ENCODE measurements at places on chromosomes 7 and 10. TPM values are rescaled to one million over a fixed set of nuclear protein-coding genes. Genes with fewer than 3 reads are reported as not detected.

DNA sequence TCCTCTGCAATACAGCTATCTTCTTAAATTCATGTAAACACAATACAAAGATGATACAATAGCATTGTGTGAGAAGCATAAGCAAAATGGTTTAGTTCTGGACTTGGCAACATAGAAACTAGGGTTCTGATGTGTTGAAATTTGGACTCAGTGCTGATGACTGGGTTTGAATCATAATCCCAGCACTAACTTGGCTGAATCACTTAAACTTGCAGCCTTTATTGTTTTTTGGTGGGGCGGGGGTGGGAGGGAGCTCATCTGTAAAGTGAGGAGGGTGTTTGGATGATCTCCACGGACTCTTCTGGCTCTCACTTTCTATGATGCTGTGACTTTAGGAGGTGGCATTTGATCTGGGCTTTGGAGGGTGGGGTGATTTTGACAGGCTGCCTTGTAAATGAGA lies 158.2 kb downstream of the WNT2 start:
- DNase-seq, result no peak

Gene LLCFC1
- total RNA-seq, result not detected

DNA sequence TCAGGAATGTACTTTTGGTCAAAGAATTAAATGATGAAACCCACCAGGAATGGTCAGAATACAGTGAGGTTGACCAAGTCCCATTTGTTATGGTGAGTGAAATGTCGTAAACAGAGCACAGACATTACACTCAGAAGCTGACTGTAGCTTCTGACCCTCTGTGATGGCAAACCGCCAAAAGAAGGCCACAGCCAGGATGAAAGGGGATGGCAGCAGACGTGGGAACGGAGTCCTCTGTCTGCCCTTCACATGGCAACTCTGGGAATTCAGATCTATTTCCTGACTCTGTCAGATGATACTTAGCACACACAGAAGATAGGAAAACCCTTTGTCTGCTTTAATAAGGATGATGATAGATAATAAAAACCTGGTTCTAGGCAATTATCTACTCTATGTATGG lies 757.1 kb downstream of the SORCS3 start:
- DNase-seq, result no peak

DNA sequence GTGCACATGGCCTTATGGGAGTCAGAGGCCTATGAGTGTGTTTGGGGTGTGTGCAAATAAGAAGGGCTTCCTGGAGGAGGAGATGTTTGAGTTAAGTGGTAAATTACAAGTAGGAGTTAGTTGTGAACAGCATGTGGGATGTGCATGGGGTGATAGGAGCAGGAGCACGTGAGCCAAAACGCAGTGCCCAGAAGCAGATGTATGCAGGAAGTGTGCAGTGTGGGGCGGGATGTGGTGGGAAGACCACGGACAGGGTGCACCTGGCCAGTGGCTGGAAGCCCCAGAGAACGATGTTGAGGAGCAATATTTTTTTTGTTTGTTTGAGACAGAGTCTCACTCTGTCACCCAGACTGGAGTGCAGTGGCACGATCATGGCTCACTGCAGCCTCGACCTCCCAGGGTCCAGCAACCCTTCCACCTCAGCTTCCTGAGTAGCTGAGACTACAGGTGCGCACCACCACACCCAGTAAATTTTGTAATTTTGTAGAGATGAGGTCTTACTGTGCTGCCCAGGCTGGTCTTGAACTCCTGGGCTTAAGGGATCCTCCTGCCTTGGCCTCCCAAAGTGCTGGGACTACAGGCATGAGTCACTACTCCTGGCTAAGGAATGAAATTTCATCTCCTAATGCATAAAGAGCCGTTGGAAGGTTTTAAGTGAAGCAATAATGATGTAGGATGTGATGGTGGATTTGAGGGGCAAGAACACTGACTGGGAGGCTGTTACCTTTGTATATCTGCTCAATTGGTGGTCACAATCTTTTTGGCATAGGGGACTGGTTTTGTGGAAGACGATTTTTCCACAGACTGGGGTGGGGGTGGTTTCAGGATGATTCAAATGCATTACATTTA lies 78.4 kb downstream of the LYZL2 start:
- DNase-seq, result no peak

DNA sequence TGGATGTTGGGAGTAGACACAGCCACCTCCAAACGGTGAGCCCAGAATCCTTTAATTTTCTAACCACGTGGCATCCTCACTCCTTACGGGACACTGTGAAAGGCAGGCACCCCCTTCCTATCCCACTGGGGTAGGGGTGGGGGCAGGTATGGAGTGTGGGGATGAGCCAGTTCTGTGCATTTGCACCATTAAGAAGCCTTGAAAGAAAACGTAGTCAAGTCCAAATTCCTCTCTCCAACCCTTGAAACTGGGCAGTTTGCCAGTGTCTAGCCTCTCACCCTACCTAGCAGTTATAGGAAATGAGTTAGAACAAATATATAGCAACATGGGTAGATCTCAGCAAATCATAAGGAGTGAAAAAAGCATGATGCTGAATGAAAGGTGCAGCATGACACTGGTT lies 92.4 kb upstream of the LEP start:
- DNase-seq, result no peak

- DNase-seq, result no peak
Measured at GRCh38 chr7:81926-82756, 110.2 kb upstream of the FAM20C start.

Gene LEP
- total RNA-seq, result not detected

Gene CH25H
- not detected for total RNA-seq

Gene IFIT1B
- total RNA-seq, result not detected

GRCh38 chr7:2651847-2652735 lies 20.3 kb downstream of the TTYH3 start:
- DNase-seq, result no peak

DNA sequence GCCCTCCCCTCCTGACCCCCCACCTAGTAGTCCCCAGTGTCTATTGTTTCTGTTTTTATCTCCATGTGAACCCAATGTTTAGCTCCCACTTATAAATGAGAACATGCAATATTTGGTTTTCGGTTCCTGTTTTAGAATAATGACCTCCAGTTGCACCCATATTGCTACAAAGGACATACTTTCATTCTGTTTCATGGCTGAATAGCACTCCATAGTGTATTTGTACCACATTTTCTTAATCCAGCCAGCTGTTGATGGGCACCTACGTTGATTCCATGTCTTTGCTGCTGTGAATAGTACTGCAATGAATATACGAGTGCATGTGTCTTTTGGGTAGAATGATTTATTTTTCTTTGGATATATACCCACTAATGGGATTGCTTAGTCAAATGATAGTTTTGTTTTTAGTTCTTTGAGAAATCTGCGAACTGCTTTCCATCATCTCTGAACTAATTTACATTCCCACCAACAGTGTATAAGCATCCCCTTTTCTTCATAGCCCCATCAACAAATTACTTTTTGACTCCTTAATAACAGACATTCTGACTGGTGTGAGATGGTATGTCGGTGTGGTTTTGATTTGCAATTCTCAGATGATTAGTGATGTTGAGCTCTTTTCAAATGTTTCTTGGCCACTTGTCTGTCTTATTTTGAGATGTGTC lies 128.4 kb upstream of the PHYHIPL start:
- no peak for DNase-seq

Gene ASAH2
- total RNA-seq, result 1.9 TPM

Data from B cell (primary cell).